ENCODE measurements at places on chromosomes 12 and 14.

GRCh38 chr14:91333650-91334039 lies 84.0 kb downstream of the CCDC88C start:
- DNase-seq, result no peak

GRCh38 chr14:44887596-44887955 lies 74.2 kb downstream of the KLHL28 start:
- DNase-seq, result no peak

GRCh38 chr14:64400829-64401459 lies 12.8 kb downstream of the MTHFD1 start:
- DNase-seq, result no peak

DNA sequence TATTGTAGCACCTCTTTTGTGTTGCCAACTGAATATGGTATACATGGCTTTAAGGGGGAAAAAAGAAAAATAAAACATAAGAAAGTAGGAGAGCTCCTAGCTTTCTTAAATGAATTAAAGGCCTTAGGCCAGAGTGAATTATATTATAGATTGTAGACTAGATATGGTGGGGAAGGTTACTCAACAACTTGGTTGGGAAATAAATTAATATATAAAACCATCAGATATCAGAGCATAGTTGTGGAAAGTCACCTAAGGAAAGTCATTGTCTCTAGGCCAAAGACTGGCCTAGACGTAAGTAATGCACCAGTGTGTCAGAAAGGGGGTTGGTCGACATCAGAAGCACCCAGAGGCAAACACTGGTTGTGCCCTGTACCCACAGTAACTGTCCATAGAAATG lies 391.8 kb downstream of the RAD51B start:
- DNase-seq, result no peak

- no peak for DNase-seq
Observed at GRCh38 chr14:22185191-22185590, 403.8 kb downstream of the DAD1 start.

GRCh38 chr14:65002586-65003210 lies 16.0 kb downstream of the FNTB start:
- DNase-seq, result no peak

DNA sequence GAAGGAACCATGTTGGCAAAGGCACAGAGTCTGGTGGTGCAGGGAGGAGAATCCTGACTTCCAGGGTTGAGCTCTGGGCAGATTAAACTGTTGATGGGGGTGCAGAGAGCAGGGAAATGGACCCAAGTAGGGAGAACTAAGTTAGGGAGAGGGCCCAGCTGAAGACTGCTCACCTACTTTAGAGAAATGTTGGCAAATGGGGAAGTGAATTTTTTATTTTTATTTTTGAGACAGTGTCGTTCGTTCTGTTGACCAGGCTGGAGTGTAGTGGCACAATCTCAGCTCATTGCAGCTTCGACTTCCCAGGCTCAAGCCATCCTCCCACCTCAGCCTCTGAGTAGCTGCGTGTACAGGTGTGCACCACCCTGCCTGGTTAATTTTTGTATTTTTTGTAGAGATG lies 32.1 kb upstream of the TUBA1A start:
- no peak for DNase-seq

- no peak for DNase-seq
Observed at GRCh38 chr12:57629897-57630471, 3.0 kb downstream of the B4GALNT1 start.

DNA sequence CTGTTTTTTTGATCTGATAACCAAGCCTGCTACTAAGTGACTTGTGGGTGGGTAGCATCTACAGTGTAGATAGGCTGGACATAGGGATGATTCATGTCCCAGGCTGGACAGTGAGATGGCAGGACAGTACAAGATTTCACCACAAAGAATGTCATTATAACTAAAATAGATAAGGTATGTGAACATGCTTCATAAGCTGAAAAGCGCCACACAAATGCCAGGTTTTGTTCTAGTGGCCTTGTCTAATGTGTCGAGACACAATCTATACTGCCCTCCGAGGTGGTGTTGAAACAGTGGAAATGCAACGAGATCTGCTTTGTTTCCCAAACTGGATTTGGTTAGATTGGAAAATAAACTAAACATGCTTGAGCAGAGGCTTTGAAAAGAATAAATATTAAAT lies 4.4 kb downstream of the LGALS3 start:
- no peak for DNase-seq

- no peak for DNase-seq
Observed at GRCh38 chr14:75979648-75980565, 1.9 kb downstream of the TGFB3 start.

DNA sequence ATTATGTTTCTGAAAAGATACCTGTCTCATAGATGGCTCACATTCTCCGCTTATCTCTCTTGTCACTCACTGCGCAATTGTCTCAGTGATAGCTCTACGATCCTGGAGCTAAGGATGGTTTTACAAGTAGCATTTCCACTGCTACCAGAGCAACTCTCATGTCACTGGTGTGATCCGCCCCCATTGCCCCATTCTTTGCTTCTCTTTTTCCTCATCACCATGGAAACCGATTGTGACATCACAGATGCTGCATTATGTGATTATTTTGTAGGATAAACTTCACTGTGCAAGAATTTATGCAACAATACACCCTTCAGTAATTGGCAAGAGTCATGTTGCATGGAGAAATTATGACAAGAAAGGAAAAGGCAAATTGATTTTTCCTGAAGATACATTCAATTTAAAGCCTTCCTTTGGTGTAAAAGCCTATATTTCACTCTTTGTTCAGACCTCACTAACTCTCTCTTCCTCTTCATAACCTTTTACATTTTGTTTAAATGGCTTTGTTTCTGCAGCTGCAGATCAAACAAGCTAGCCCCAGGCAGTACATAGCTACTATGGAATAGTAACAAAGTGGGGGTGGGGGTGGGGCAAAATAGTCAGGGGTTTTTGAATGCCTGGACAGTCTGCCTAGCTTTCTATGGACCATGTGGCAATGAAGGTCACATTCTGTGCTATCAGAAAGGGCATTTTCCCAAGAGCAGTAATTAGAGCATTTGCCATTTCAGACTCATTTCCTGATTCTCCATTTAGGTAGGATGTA lies 539.8 kb downstream of the NRXN3 start:
- no peak for DNase-seq

DNA sequence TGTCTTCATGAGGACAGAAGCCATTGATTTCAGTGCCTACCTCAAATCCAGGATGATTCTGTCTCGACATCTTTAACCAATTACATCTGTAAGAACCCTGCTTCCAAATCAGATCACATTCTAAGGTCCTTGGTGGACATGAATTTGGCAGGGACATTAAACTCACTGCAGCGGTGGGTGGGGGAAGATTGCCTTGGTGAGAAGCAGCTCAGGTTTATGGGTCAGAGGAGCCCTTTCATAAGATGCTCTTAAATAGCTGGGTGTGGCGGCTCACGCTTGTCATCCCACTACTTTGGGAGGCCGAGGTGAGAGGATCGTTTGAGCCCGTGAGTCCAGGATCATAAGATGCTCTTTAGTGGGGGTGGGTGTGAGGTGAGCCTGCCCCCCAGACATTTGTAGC lies 42.9 kb downstream of the ELK3 start:
- no peak for DNase-seq

- DNase-seq, result no peak
Observed at GRCh38 chr12:24152270-24152669, 202.8 kb upstream of the SOX5 start.

GRCh38 chr12:51530208-51530607 lies 60.8 kb upstream of the SCN8A start:
- no peak for DNase-seq

DNA sequence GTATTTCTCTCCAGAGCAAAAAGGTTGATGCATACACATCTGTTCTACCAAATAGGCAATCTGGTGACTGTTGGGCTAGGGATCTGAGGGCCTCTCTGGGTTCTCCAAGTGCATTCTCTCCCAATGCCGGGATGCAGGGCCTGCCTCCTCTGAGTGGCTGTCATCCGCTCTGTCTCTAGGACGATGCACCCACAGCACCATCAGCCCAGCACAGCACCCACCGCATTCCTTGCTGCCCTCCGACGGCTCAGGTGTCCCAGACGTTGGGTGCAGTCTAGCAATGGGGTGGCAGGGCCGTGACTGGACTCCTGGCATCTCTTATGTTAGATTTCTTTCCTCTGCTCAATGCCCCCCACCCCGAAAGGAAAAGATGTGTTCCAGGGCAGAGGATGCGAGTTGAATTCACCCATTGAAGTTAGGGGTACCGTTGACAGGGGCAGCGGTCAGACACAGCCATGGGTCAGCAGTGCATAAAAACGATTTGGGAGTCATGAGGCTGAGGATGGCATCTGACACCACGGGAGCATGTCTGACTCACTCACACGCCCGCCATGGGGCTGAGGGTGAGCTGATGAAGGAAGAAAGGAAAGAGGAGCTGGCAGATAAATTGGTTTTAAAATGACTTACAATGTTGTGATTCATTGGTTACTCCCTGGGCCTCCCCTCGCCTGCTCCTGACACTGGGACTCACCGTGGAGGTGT lies 93.2 kb upstream of the C14orf180 start:
- no peak for DNase-seq

DNA sequence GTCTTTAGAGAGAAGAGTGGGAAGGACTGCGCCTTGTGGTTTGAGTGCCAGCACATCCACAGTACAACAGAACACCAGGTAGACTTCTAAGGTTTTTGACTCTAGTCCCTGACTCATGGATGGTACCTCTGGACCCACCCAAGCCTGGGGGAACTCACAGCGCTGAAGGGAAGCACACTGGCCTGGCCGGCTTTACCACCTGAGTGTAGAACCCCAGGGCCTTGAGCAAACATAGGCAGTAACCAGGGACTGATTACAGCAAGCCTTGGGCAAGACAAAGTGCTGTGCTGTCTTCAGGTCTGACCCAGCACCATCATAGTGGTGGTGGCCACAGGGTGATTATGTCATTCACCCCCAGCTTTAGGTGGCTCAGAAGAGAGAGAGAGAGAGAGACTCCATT lies 17.2 kb downstream of the EML5 start:
- no peak for DNase-seq

GRCh38 chr12:28209782-28210181 lies 19.5 kb downstream of the CCDC91 start:
- DNase-seq, result no peak

DNA sequence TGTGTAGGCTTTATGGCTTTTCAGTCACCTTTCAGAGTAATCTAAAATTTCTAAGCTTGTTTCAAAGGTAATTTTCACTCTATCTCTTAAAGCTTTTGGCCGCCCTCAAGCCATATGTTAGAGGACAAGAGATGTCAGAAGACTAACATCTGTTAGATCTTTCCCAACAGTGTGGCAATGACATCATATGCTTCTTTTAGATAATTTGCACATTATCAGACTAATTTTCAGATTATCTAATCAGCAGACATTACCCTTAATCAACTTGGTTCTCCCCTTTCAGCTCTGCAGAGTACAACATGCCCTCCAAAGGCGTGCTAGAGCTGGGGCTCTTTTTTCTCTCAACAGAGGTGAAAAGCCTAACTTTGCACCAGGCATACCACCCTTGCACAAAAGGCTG lies 207.1 kb downstream of the DPF3 start:
- DNase-seq, result no peak

DNA sequence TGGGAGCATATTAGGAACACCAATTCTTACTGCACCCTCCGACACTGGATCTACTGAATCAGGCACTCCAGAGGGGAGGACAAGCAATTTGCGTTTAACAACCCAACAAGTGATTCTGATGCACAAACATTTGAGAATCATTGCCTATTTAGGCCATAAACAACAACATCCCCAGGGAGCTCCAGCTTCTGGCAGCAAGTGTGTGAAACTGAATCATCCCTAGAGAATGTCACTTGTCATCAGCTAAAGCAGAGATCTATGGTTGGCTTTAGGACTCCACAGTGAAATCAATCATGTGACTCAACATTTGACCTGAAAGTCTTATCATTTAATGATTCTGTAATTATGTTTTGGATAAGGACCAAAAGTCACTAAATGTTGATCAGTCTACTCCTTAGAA lies 505.0 kb upstream of the FLRT2 start:
- no peak for DNase-seq

DNA sequence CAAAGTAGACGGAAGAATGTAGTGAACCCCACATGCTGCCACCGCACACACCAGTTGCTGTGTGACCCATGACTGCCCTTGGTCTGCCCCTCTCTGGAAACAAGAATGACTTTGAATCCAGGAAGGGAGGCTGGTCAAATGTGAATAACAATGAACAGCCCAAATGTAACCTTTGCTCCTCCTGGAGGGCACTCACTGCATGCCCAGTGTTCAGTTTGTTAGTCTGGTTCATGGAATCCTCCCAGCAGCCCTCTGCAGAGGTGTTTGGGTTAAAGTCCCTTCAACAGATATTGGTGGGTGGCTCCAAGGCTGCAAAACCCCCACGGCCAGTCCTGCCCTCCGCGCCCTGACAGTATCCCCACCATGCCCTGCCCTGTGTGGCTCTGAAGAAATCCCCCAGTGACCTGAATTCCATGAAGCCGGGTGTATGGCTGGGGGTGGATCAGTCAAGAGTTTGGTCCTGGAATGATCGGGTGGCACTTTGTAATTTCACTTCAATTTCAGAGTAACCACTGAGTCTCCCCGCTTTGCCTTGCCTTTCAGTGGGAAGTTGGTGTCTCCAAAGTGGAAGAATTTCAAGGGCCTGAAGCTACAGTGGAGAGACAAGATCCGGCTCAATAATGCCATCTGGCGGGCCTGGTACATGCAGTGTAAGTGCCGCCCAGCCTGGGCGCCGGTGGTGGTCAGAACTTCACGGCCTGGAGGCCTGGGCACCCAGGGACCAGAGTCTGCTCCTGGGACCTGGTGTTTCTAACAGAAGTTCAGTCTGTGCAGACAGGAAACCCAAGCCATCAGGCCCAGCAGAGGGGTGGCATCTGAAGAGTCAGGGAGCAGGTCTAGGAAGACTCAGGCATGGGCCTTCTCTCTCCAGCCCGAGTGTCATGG lies 47.1 kb downstream of the IL31 start:
- no peak for DNase-seq

DNA sequence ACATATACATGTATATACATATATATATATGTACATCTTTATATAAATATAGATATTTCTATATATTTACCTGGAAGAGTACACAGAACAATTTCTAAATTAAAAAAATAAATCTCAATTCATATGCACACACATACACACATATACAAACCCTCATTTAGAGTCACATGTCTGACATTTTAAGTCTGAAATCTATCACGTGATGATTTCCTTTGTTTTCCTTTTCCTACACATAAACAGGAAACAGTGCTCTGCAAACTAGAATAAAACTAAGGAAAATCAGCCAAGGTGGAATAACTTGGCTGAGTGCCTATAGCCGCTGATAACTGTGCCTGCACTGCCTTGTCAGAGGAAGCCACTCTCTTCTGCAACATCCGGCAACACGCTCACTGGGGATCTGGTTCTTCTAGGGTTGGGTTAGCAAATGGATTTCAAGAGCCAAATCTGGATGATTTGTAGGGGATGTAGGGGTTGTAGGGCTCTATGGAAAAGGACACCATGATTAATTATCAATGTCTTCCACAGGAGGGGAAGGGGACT lies 480.7 kb downstream of the TMEM132D start:
- no peak for DNase-seq

GRCh38 chr12:127515941-127516340 lies 751.0 kb upstream of the TMEM132C start:
- no peak for DNase-seq
